ENCODE measurements at places on chromosomes 13 and 19.

- no peak for DNase-seq
Measured at GRCh38 chr19:17530586-17530985, 19.1 kb downstream of the PGLS start.

- no peak for DNase-seq
Measured at GRCh38 chr13:91609353-91609752, 210.9 kb downstream of the GPC5 start.

- no peak for DNase-seq
Measured at GRCh38 chr13:22214184-22214583, 543.3 kb downstream of the FGF9 start.

DNA sequence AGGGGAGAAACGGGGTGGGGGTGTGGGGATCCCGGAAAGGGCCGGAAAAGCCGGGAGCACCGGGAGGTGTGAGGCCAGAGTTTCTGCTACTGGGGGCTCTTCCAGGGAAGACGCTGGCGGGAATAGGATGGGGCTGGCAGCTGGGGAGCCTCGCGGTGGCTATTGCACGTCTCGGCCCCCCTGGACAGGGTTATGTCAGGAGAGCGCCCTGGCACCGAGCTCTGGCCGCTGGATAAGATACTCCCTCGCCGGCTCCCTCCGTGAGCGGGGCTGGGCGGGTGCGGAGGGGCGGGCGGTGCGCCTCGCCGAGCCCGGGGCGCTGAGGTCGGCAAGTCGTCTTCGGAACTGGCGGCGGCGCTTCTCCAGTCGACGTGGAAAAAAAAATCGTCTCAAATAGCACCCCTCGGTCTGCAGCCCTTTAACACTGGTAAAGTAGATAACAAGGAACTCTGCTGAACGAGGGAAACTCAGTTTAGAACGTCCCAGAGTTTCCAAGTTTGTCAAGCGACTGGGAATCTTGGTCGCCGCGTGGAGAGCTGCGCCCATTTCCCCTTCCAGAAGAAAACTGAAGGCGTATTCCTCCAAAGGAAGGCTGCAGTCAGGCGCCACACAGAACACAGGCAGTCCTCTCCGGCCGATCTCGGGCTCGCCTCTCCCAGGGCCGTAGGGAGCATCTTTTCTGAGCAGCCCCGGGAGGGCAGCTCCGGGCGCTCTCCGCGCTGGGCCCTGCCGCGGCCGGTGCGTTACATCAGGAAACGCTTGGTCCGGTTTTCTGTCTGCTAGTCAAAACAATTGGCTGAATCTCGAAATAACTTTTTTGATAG, 115.1 kb downstream of the KCNRG start:
- DNase-seq: no peak

GRCh38 chr19:41872775-41873647, 4.1 kb upstream of the CD79A start:
- no peak for DNase-seq

- no peak for DNase-seq
Measured at GRCh38 chr13:80312967-80313366, 28.0 kb downstream of the SPRY2 start.

DNA sequence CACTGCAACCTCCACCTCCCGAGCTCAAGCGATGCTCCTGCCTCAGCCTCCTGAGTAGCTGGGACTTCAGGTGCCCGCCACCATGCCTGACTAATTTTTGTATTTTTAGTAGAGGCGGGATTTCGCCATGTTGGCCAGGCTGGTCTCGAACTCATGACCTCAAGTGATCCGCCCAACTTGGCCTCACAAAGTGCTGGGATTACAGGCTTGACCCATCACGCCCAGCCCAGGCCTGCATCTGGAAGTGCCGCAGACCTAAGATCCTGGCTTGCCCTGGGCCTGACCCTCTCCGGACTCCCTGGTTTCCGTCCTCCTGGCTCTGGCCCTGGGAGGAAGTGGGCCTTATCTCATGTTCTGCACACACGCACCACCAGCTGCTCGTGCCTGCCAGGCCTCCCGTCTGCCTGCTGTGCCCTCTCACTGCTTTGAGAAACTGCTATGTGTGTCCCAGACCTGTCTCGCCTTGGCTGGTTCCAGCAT, 4.7 kb upstream of the PTGIR start:
- no peak for DNase-seq

DNA sequence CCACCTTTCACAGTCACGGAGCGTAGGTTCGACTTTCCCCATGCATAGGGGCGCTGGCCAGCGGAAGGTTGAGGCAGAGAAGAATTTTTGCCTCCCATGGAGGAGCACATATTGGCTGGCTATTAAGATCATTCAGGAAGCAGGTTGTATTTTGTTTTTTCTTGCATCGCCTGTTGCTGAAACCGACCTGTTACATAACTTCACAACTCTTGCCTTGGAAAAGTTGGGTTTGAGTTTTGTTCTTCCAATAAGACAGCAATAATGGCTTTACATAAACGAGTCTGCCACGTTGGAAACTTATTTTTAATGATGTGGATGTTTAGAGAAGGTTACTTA, 1.4 kb downstream of the UPF1 start:
- no peak for DNase-seq

- DNase-seq: no peak
Measured at GRCh38 chr13:110107568-110108347, 199.2 kb downstream of the COL4A1 start.

DNA sequence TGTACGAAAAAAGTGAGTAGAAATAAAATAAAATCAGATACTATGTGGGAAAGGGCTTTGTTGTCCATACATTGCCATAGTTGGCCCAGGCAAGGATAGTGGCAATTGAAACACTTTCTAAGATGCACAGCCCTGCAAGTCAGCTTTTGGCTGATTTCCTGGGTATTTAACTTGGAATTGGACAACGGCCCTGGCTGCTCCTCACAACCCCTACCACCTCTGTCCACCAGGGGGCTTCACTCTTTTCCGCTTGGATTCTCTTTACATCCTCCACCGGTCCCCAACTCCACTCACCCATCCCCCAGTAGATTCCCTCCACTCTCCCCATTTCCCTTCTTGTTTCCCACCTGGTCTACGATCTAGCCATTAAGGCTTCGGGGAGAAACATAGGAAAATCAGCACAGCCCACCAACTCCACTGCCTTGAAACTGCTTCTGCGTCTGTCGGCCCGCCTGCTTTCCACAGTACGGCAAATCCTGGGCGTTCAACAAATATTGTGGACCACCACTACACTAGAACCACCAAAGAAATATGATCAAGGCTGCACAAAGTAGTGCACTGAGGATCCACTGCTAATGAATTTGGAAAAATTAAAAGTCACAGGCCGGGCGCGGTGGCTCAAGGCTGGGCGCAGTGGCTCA, 48.6 kb upstream of the GTF3A start:
- no peak for DNase-seq
